ENCODE measurements at places on chromosomes 5 and 9.

DNA sequence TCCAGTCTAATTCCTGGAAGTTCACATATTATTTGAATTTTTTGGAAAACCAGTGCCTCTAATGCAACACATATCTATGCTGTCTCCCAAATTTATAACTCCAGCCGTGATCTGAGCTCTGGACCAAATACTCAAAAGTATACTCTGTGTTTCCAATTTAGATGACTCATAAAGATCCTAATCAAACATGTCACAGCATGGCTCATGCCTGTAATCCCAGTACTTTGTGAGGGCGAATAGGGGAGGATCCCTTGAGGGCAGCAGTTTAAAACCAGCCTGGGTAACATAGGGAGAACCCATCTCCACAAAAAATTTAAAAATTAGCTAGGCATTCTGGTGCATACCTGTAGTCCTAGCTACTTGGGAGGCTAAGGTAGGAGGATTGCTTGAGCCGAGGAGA lies 388.0 kb downstream of the CDH12 start:
- DNase-seq, result no peak

DNA sequence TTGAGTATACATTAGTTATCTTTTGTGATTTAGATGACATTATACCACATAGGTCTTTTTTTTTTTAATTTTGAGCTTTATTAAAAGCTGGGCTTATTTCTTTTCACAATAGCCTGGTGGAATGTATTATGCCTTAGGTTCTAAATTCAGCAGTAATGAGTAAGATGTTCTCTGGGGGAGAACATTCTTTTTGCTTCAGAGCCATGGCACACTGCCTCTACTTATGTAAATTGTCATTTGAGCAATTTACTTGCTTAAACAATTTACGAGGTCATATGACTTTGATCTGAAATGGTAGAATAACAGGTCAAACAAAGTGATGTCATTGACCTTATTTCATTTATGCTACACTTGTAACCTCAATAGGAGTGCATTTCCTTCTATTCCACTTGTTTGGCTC lies 154.2 kb downstream of the FOCAD start:
- DNase-seq, result no peak

DNA sequence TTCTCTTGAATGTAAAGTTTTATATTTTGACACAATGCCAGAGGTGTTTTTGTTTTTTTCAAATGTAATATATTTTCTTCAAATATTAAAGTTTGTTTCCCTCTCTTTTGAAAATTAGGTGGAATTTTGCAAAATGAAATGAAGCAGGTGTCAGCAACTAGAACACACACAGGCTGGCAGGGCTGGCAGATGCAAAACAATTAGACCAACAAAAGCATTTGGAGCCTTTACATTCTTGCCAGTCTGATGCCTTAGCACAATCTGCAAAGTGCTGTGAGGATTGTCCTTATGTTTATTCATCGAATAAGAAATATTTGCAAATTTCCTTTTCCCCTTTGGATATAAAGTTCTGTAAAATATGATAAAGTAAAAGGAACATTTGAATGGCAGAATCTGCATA lies 1063.9 kb downstream of the CDH9 start:
- DNase-seq, result no peak

DNA sequence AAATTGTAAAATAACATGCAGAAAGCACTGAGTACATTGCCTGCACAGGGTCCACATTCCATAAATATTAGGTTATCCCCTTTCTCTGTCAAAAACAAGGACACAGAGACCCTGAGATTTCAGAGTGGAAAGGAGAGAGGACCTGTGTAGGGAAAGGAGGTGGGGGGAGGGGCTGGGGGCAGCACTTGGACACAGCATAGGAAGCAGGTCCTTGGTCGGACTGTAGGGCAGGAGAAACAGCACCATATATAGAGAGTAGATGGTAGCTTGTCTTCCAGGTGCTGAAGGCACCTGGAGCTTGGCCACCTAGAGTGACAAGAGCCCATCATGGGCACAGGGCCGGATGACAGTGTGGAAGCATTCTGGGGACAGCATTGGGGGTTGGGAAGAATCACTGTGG lies 2.4 kb downstream of the TPM2 start:
- no peak for DNase-seq

DNA sequence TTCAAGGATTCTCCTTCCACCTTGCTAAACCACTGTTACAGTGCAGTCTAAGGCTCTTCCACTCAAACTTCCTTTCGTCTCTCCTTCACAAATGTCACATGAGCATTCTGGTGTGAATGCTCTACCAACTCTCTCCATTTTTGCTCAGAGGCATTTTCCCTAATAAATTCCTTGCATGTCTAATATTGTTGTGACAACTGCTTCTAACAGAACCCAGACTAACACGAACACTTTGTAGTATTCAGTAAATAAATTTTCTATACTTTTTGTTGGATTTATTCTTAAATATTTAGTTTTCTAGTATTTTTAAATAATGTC lies 24.0 kb downstream of the RAPGEF6 start:
- DNase-seq, result no peak

DNA sequence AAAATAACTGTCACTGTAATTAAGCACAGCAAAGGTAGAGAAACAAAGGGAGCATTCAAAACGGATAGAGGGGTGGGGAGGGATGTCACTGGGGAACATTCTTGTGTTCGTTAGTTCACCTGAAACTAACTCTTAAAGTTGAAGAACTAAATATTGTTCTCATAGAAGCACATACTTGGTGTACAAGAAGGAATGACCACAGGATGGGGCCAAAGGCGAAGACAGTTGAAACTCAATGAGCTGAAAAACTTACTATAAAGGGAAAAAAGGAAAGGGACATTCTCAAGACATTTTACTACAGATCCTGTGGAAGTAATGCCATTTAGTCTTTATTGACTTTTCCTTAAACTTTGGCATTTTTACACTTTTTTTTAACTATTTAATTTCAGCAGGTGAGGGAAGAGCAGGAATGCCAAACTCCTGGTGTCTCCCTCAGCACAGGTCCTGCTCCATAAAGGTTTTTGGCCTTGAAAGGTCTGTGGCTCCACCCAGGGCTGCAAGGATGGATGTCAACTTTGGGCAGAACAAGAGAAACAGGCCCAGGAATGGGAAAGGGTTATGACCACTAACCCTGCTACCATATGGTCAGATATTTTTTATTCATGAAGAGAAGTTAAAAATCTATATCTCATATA lies 197.6 kb upstream of the RASA1 start:
- no peak for DNase-seq

DNA sequence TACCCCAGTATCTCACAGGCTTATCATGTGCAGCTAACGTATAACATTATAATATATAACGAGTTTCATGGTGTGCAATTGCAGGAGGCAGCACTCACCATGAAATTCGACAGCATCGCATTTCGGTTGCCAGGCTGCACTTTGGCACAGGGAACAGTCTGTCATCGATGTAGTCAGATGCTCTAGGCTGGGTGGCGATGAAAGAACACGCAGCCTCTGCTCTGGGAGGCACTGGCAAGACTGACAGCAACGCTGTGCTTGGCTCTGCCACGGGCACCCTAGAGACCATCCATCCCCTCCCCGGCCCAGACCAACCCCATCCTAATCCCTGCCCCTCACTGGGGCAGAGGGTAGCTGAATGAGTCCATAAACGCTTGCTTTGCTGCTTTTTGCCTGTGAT lies 290.8 kb downstream of the MED10 start:
- DNase-seq, result no peak

GRCh38 chr5:66661149-66661548 lies 65.0 kb downstream of the MAST4 start:
- no peak for DNase-seq
